Left lung (tissue), 14 donors: ENCODE measurements at places on chromosomes 5 and 9. TPM values are rescaled to one million over a fixed set of nuclear protein-coding genes. Genes with fewer than 3 reads are reported as not detected.
A peak's percentile ranks its signal among the peaks of the same experiment; 100 is the strongest.

- no peaks in the 10 kb centered on the region for H3K27me3 ChIP-seq
- H3K36me3 ChIP-seq = no peaks in the 10 kb centered on the region
- no peak for DNase-seq
Measured at GRCh38 chr5:173830421-173830820, 57.7 kb upstream of the CPEB4 start.

GRCh38 chr5:149962601-149963300 lies 2.2 kb downstream of the SLC26A2 start:
- no peak overlapping the region for H3K27ac ChIP-seq
- no peaks in the 10 kb centered on the region for H3K36me3 ChIP-seq
- no peak overlapping the region for H3K4me3 ChIP-seq
- H3K4me1 ChIP-seq = peaks cover 27% of the 10 kb centered on the region
- DNase-seq = no peak
- no peaks in the 10 kb centered on the region for H3K27me3 ChIP-seq

- no peaks in the 10 kb centered on the region for H3K27me3 ChIP-seq
- no peak overlapping the region for H3K4me3 ChIP-seq
- no peak for DNase-seq
- H3K36me3 ChIP-seq = no peaks in the 10 kb centered on the region
- no peak overlapping the region for H3K27ac ChIP-seq
Measured at GRCh38 chr9:72925891-72926290, 27.0 kb downstream of the ALDH1A1 start.

HTR4 gene
- not detected for total RNA-seq

DNA sequence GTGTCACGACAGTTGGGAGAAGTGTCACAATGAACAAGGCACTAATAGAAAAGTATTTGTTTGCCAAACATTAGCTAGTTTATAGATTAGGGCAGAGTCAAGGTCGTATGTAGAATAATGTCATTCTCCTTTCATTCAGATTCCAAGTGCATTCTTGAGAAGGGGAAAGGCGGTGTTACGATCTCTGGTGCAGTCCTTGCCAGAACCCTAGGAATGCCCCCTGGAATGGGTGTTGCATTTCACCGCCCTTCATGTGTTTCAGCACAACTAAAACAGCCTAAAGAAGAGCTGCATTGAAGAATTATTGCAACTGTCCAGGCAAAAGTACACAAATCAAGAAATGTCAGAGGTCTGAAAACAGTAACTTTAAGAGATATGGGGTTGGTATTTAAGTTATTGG lies 721.0 kb upstream of the WWC1 start:
- peaks cover 21% of the 10 kb centered on the region for H3K27me3 ChIP-seq
- DNase-seq = no peak
- H3K4me3 ChIP-seq = no peak overlapping the region
- H3K36me3 ChIP-seq = no peaks in the 10 kb centered on the region
- H3K4me1 ChIP-seq = no peaks in the 10 kb centered on the region

OCLN gene
- total RNA-seq = 124 TPM

DNA sequence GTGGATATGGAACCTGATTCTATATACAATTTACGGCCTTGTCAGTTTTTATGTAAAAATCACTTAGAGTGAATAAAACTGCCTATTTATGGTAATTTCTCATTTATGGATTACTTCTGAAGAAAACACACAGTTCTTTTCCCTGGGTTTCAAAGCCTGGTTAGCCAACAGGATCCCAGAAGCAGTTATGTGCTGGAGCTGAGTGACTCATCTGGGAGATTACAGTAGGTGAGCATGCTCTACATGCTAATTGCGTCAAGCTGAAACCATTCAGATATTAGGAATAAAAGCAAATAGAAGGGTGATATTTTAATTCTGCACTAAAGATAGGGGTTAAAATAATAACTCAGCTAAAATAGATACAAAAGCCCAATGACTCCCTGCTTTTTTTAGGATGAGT lies 47.8 kb downstream of the PDE4D start:
- H3K27ac ChIP-seq = no peak overlapping the region
- H3K27me3 ChIP-seq = no peaks in the 10 kb centered on the region
- H3K4me1 ChIP-seq = no peaks in the 10 kb centered on the region
- no peak overlapping the region for H3K4me3 ChIP-seq
- no peak for DNase-seq

OLFM1 gene
- 21.2 TPM for total RNA-seq

- peaks cover 4% of the 10 kb centered on the region for H3K4me1 ChIP-seq
- no peaks in the 10 kb centered on the region for H3K27me3 ChIP-seq
- no peak overlapping the region for H3K4me3 ChIP-seq
- no peak overlapping the region for H3K27ac ChIP-seq
Measured at GRCh38 chr5:83156001-83156400, 78.7 kb downstream of the XRCC4 start.

GRCh38 chr5:135898651-135899050 lies 3.0 kb upstream of the IL9 start:
- peaks cover 5% of the 10 kb centered on the region for H3K27me3 ChIP-seq
- H3K4me3 ChIP-seq = no peak overlapping the region
- H3K4me1 ChIP-seq = no peaks in the 10 kb centered on the region
- no peak for DNase-seq
- H3K36me3 ChIP-seq = no peaks in the 10 kb centered on the region

DNA sequence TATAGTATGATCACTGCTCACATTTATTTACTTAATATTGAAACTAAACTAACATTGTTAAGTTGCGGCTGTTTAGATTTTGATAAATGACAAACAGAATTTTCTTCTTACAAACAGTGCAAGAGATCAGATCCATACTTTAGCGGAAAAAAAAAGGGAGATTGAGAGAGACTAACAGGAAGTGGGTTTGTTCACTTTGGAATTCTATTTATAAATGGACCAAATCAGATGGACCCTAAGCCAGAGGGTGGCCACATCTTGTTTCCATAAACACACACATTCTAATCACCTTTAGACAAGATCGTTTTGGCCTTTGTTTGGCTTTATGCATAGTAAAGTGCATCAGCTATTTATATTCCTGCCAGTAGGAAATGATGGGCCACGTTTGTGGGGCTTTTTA lies 381.4 kb upstream of the CD180 start:
- no peak for DNase-seq
- H3K36me3 ChIP-seq = no peaks in the 10 kb centered on the region
- H3K27me3 ChIP-seq = no peaks in the 10 kb centered on the region
- no peaks in the 10 kb centered on the region for H3K4me1 ChIP-seq
- H3K4me3 ChIP-seq = no peak overlapping the region

ORM2 gene
- 29.9 TPM for total RNA-seq

DNA sequence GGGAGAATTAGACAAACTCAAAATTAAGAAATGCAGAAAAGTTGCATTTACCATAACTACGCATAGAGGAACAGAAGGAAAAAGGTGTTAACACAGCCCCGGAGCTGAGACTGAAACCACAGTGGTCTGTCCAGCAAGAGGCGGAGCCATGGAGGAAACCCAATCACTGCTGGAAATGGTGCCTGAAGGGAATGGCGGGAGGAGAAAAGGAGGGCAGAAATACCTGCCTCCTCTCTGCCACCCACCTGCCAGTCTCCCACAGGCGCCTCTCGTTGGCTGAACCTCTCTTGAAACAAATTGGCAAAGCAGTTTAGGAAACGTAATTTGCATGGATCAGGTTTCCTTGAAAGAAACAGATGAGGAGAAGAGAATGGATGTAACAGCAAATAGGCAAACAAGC lies 9.7 kb upstream of the PRKACG start:
- no peaks in the 10 kb centered on the region for H3K36me3 ChIP-seq
- no peak overlapping the region for H3K4me3 ChIP-seq
- peaks cover 10% of the 10 kb centered on the region for H3K4me1 ChIP-seq
- H3K27me3 ChIP-seq = no peaks in the 10 kb centered on the region
- no peak for DNase-seq
- no peak overlapping the region for H3K27ac ChIP-seq

TMOD1 gene
- total RNA-seq = 6.0 TPM

GARNL3 gene
- 8.0 TPM for total RNA-seq

GRCh38 chr5:66143473-66144073 lies 527 bp upstream of the SREK1 start:
- DNase-seq = no peak
- H3K27ac ChIP-seq = peak overlapping the region; percentile 100
- H3K4me3 ChIP-seq = peak overlapping the region; percentile 76
- no peaks in the 10 kb centered on the region for H3K36me3 ChIP-seq

DNA sequence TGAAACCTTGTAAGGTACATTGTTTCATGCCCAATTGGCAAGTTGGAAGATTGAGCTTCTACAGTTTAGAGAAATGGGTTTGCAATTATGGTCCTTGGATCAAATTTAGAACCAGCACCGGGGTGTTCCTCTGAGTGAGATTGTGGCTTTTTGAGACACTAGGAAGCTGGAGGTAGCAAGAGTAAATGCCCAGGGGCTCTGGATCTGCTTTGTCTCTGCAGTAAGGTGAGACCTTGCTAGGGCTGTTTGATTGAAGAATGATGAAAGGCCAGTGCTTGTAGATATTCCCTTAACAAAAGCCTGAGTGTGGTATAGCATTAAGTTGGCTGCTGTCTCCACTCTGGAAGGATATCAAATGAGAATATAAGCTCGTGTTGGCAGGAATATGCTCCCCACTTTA lies 36.0 kb downstream of the WWC1 start:
- no peak overlapping the region for H3K27ac ChIP-seq
- no peaks in the 10 kb centered on the region for H3K27me3 ChIP-seq
- DNase-seq = no peak
- H3K4me3 ChIP-seq = no peak overlapping the region
- peaks cover 19% of the 10 kb centered on the region for H3K4me1 ChIP-seq

GRCh38 chr5:105565531-105565930 lies 2002.9 kb upstream of the NUDT12 start:
- no peaks in the 10 kb centered on the region for H3K36me3 ChIP-seq
- no peak overlapping the region for H3K4me3 ChIP-seq
- no peaks in the 10 kb centered on the region for H3K4me1 ChIP-seq

ADAMTS2 gene
- total RNA-seq = 51.6 TPM

TLE1 gene
- total RNA-seq = 29.2 TPM

PCDHGB6 gene
- 5.9 TPM for total RNA-seq

DNA sequence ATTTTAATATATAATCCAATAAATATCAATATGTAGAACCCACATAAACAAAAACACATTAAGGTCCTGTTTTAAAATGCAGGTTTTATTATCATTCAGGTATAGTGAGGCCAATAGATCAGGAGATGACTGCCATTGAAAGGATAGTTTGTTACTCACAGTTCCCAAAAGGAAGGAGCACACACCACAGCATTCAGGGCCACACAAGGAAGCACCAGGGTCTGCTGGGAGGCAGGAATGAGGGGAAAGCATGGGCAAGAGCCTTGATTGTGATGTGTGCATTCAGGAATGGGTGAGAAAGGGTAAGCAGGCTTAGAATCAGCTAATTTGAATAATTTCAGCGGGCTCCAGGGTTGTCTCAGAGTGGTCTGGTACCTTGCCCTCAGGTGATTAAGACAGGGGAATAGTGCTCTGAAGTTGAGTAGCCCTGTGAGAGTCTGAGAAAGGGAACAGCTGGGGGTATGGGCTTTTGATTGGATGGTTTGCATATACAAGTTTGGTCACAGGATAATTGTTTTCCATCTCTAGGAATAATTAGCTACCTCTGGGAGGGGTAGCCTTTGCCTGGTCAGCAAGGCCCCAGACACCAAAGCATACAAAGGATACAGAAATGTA lies 19.8 kb upstream of the OTULIN start:
- no peaks in the 10 kb centered on the region for H3K27me3 ChIP-seq
- no peak overlapping the region for H3K4me3 ChIP-seq
- H3K36me3 ChIP-seq = no peaks in the 10 kb centered on the region
- DNase-seq = no peak

DNA sequence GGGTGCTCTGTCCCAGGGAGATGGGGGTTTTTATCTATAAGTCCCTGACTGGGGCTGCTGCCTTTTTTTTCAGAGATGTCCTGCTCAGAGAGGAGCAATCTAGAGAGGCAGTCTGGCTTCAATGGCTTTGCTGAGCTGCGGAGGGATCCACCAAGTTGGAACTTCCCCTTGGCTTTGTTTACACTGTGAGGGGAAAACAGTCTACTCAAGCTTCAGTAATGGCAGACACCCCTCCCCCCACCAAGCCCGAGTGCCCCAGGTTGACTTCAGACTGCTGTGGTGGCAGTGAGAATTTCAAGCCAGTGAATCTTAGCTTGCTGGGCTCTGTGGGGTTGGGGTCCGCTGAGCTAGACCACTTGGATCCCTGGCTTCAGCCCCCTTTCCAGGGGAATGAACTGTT lies 375.8 kb downstream of the RAB3C start:
- no peak overlapping the region for H3K27ac ChIP-seq
- H3K36me3 ChIP-seq = no peaks in the 10 kb centered on the region
- no peak for DNase-seq
- H3K4me1 ChIP-seq = no peaks in the 10 kb centered on the region
- no peaks in the 10 kb centered on the region for H3K27me3 ChIP-seq
- no peak overlapping the region for H3K4me3 ChIP-seq

DNA sequence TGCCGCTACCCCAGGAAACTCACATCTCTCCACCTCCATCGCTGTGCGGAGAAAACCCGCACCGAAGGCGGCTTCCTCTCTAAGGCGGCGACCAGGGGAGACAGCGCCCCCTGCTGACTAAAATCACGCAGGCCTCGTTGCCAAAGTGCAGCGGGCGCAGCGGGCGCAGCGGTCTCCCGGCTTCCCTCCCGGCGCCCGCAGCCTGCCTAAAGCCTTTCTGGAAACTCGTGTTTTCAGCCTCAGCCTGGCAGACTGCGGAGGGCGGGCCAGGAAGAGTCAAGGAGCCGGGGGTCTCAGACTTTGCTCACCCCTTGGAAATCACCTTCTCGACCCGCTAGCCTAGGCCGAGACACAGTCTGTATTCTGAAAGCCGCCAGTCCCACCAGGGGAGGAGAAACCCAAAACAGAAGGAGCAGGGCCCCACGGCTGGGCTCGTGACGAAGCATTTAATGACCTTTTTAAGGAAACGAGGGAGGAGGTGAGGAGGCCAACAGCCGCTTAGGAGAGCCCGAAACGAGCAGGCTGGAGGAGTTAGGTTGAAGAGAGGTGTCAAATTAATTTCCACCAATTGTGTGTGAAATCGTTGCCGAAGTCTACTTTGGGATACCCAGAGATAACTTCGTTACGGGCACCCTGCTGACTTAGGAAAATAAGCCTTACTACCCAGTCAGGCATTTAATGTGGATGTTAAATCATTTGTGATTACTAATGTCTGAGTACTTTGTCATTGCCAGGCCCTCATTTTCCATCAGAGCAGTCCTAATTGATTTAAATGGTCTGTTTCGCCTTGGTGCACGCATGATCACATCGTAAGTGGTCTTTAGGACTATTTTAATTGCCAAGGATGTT lies 7.3 kb upstream of the FOXB2 start:
- H3K27ac ChIP-seq = no peak overlapping the region
- H3K36me3 ChIP-seq = no peaks in the 10 kb centered on the region
- no peak overlapping the region for H3K4me3 ChIP-seq
- DNase-seq = peak; percentile 86
